Motor neuron (in vitro differentiated cells): ENCODE measurements at places on chromosomes 3 and 15.
A peak's percentile ranks its signal among the peaks of the same experiment; 100 is the strongest.

DNA sequence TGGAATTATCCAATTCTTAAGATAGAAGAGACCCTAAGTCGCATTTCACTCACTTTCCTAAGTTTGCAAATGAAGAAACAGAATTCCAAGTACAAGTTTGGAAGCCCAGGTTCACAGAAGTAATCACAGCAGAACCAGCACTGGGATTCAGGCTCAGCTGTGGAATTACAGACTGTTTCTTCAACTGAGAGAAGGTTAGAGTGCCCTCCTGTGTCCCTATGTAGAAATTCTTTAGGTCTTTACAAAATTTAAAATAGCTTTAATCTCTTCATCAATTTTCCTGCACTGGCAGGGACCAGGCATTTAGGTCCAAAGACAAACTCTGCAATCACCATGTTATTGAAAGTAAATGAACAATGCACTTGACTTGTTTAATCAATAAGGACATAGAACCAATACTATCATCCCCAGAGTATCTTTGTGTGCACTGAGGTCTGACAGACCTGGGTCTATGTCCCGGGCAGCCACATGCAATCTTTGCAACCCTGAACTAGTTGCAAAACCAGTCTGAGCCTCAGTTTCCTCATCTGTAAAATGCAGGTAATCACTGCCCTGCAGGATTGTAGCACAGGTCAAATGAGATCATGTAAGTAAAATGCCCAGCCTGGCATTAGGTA lies 96.3 kb upstream of the ZBED2 start:
- ATAC-seq: no peak

DNA sequence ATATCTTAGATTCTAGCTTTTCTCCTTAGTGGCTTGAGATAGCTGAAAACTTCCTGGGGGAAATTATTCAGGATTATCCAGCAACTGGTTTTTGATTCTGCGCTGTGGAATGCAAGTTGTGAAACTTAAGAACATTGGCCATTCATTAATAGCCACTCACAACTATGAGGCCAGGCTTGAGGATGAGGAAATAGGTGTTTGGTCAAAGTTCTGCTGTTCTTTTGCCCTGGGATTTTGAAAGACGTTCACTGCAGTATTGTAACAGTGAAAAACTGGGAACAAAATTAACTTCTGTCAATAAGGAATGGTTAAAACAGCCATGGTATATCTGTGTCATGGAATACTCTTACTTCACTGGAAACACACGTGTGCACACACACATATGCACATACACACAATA lies 44.1 kb downstream of the CTXND1 start:
- no peak for ATAC-seq

DNA sequence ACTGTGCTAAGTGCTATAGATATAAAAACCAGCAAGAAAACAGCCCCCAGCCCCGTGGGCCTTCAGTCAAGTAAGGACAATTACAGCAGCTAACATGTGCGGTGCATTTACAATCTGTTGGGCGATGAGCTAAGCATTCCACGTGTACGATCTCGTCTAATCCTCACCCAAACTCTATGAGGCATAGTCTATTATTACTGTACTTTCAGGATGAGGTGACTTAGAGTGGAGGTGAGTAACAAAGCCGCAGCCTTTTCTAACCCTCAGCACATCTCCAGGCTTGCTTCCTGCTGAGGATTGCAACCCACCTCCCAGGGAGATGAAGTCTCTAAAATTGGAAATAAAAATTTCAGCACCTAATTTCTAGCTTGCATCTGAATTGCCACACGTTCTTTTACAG lies 53.2 kb upstream of the MCF2L2 start:
- no peak for ATAC-seq

GRCh38 chr3:38647217-38647970 lies 2.1 kb downstream of the SCN5A start:
- no peak for ATAC-seq

DNA sequence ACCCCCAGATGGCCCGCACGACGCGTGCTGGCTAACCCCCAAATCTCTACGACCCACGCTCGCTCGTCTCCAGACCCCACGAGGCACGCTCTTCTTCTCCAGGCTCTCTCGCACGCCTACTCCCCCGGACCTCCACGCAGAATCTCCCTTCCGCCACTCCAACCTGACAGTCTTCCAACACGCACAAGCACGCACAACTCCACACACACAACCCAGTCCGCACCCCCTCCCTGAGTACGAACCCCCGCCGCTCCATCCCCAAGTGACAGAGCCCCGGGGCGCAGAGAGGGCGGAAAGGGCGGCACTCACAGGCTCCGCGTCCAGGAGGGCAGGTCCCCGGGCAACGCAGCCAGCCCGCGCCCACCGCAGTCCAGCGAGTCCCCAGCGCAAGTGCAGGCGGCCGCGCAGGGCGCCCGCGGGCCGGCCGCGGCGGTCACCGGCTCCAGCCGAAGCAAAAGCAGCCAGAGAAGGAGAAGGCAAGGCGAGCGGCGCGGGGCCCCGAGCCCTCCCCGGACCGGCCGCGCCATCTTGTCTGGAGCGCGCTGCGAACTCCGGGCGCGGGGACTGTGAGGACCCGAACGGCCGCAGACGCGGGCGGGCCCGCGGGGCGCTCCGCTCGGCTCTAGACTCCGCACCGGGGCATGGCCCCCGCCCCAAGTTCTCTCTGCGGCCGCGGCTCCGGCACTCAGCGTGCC lies 794 bp downstream of the LRIG1 start:
- peak; percentile 6 for ATAC-seq

GRCh38 chr15:39235084-39235795 lies 345.6 kb upstream of the THBS1 start:
- ATAC-seq: no peak

DNA sequence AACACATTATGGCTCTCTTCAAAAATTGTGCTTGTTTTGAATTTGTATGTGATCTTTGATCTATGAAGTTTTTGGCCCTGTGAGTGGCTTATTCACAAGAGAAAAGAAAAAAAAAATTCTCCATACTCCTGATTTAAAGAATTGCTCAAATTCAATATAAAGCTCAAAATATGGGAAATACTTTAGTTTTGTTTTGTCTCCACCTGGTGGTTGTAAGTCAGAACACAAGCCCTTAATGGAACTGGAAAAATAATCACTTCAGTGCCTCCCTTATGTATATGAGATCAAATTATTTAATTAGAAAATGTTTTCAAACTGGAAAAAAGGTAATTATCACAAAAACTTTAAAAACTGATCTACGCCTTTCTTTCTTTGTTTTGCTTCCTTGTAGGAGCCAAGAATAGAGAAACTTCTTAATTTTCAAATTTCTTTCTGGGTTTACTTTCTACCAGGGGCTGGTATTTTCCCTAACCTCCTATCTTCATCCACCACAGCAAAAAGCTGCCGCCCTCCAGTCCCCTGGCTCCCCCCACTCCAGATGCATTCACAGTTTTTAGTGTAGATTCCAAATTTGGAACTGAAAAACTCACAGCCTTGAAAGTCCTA lies 50.6 kb downstream of the SERP1 start:
- ATAC-seq: no peak

DNA sequence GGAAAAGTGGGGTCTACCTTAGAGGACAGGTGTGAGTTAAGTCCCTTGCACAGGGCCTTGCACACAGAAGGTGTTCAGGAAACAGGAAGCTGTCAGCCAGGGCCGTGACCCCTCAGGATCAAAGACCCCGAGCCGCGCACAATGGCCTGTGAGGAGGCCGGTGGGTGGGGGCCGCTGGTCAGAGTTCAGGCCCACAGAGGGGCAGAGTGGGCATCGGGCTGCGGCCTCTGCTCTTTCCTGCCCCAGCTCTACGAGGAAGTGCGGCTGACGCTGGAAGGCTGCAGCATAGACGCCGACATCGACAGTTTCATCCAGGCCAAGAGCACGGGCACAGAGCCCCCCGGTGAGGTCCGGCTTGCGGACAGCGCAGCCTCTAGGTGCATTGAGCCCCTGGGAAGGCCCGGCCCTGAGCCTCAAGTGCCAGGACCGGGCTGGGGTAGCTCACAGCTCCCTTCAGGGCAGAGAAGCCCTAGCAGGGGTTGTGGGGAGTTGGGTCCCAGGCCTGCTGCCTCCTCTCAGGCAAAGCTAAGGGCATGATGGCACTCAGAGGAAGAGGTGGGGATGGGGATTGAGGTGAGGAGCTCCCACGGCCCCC lies 37.2 kb downstream of the PSTPIP1 start:
- ATAC-seq: no peak

GRCh38 chr15:80660119-80660518 lies 35.0 kb upstream of the ABHD17C start:
- ATAC-seq: peak; percentile 35

DNA sequence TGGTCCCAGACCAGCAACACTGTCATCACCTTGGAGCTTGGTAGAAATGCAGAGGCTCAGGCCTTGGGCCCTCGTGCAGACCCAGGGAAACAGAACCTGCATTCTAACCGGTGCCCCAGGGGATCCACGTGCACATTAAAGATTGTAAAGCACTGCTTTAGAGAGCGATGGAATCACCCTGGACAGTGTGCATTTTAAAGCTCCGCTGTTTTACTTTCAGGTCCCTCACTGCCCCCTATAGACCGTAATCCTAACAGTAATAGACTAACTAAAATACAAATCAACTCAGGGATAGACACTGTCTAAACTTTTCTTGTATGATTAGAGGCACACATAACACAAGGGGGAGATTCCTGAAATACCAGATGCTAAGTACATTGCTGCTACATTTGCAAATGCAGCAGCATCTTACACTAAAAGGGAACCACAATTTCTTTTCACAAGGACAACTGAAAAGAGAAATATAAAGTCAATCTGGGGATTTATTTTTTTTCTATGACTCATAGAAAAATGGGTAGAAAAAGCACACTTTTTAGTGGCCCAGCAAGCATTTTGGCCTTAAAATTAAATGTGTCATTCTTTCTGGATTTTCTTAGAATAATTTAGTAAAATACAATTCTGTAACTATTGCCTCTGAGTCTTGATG lies 10.5 kb upstream of the SH3GL3 start:
- peak; percentile 77 for ATAC-seq

- no peak for ATAC-seq
Observed at GRCh38 chr15:60563539-60564404, 84.8 kb upstream of the ICE2 start.

DNA sequence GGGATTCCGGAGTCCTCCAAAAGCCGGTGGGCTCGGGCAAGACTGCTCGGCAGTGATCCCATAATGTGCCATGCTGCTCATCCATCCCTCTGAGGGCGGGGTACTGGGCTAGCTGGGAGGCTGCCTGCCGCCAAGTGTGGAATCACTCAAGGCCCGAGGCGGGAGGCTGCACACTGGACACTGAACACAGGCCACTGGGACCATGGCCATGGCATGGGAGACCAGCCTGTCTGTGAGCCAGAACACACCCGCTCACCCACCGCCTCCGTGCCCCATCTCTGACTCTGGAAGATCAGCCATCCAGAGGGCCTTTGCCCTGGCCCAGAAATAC lies 1.4 kb downstream of the C3orf22 start:
- no peak for ATAC-seq

GRCh38 chr3:65146179-65146578 lies 458.4 kb upstream of the ADAMTS9 start:
- ATAC-seq: no peak

- ATAC-seq: no peak
Observed at GRCh38 chr3:50304601-50305000, 1.2 kb upstream of the HYAL1 start.

GRCh38 chr15:40006003-40006402 lies 33.0 kb downstream of the SRP14 start:
- no peak for ATAC-seq

- ATAC-seq: peak; percentile 41
Observed at GRCh38 chr3:71389911-71390573, 193.5 kb downstream of the FOXP1 start.

DNA sequence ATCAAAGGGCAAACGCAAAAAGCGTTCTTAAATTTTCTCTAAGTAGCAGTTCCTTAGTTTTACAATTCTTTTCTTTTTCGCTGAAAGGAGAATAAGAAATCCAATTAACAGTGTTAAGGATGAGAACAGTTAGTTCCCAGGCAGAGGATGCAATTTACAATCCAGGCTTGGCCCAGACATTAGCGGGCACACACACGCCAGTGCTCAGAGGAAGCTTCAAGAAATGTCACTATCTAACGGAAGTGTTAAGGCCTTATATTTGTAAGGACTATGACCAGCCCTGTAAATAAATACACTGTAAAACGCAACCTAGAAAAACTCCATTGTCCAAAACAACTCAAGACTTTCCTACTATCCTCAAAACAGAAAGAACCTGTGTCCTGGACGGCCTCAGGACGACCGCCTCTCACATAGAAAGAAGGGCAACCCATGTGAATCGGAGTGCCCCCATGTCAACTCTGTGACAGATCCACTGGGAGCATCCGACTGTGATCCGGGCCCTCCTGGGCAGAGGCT lies 1.3 kb downstream of the ACAP2 start:
- ATAC-seq: no peak

DNA sequence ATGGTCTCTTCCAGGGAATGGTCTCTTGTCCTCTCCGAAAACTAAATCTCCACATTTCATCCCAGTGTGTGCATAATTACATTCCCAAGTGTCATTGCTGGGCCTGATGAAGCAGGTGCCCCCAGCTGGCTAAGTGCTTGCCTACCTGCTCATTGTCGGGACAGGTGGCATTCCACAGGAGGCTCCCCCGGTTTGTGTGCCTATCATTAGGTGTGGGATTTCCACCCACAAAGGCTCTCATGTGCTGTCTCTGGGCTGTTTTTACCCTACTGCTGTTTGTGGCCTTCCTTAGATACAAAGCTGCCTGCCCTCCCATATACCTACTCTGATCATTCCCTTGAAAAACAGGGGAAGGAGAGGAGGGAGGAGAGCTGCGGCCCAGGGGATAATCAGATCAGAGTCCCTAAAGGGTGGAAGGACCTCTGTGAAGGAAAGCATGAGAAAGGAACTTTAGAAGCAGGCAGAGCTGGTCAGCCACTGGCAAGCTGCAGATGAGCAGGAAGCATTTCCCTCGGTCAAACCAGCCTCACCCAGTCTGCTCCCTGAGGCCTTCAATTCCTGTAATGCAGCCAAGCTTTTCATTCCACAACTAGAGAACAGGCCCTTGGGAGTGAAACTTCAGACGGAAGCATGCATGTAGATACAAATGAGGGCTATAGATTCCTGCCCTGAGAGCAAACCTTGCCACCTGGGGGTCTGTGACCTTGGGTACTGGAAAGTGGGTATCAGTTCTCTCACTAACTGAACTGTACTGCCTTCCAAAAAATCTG lies 60.7 kb upstream of the HEG1 start:
- ATAC-seq: no peak

DNA sequence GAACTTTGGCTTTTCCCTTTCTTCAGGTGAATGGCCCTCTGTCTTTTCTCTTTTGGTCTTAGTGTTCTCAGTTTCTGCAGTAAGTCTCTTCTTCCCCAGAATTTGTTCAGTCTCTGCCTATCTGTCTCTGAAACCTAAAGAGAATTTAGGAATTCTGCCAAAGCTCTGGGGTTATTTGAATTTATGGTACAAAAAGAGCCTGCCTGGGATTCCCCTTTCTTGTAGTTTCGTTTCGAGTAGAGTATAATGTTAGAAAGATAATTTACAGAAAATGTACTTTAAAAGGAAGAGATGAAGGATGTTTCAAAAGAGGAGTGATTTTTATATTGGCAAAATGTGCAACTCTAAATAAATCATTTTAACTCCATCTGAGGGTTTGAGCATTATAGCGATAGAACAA lies 247.4 kb upstream of the SATB1 start:
- ATAC-seq: no peak

- ATAC-seq: no peak
Observed at GRCh38 chr15:101623367-101624304, 28.5 kb downstream of the TM2D3 start.
